CD8-positive, alpha-beta memory T cell (primary cell): ENCODE measurements at places on chromosomes 4 and X.
A peak's percentile ranks its signal among the peaks of the same experiment; 100 is the strongest.

- no peak for DNase-seq
- H3K36me3 ChIP-seq, result no peaks in the 10 kb centered on the region
- no peaks in the 10 kb centered on the region for H3K27me3 ChIP-seq
- peaks cover 39% of the 10 kb centered on the region for H3K4me1 ChIP-seq
- no peak overlapping the region for H3K27ac ChIP-seq
- H3K4me3 ChIP-seq, result no peak overlapping the region
These were observed 54.0 kb downstream of the MAML3 start for GRCh38 chr4:140099983-140100382.

- H3K36me3 ChIP-seq, result no peaks in the 10 kb centered on the region
- no peaks in the 10 kb centered on the region for H3K4me1 ChIP-seq
- H3K4me3 ChIP-seq, result no peak overlapping the region
- DNase-seq, result no peak
- no peak overlapping the region for H3K27ac ChIP-seq
- no peaks in the 10 kb centered on the region for H3K27me3 ChIP-seq
These were observed 59.5 kb downstream of the PGRMC2 start for GRCh38 chr4:128227991-128228571.

DNA sequence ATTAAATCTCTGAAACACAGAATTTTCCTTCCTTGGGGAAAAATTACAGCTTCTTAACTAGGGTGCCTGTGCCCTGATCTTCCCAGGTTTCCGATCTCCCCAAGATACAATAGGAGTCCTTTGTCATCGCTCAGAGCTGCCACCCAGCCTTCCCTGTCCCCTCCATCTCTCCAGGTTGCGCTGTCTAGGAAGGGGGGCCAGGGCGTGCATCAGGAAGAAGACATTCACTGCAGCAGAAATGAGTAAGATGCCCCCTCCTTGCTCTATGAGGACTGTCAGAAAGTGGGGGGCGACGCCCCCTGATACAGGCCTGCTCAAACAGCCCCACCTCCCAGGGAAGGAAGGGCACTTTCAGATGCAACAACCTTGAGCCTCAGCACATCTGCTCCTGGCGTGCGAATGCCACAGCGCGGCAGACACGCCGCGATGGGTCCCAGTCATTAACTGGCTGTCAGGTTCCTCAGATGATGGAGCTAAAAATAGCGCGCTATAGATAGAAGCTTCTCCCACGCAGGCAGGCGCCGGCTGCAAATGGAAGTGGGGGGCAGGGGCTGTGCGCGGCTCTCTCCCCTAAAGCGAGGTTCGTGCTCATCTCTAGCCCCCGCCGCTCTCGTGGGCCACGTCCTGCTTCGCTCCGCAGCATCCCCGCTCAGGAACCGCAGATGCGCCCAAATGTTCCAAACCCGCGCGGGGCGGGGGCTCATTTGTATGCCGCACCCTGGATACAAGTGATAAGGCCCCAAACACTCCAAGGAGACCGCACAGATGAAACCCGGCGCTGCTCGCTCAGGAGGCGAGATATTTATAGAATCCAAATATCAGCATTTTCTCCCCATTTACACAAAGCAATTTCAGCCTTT, 57.6 kb upstream of the LGI2 start:
- no peaks in the 10 kb centered on the region for H3K36me3 ChIP-seq
- H3K27ac ChIP-seq, result no peak overlapping the region
- H3K27me3 ChIP-seq, result no peaks in the 10 kb centered on the region
- no peak for DNase-seq
- no peaks in the 10 kb centered on the region for H3K4me1 ChIP-seq
- no peak overlapping the region for H3K4me3 ChIP-seq

GRCh38 chrX:110321081-110321480, 3.2 kb upstream of the AMMECR1 start:
- no peaks in the 10 kb centered on the region for H3K36me3 ChIP-seq
- H3K27ac ChIP-seq, result no peak overlapping the region
- no peak for DNase-seq
- H3K4me3 ChIP-seq, result no peak overlapping the region

DNA sequence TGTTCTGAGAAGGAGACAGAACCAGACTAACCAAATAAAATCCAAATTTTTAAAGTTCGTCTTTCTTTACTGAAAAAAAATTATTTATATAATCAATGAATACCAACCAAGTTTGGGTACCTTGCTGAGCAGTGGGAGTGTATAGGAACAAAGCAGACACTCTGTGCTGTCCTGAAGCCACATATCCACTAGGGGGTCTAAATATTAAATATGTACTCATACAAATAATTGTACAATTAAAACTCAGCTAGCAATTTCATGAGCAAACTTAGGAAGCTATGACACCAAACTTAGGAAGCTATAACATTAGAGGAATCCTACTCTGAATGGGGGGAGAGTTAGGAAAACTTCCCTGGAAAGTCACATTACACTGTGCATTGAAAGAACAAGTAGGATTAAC, 582.0 kb upstream of the EPHA5 start:
- H3K36me3 ChIP-seq, result no peaks in the 10 kb centered on the region
- no peak overlapping the region for H3K4me3 ChIP-seq
- no peaks in the 10 kb centered on the region for H3K27me3 ChIP-seq
- H3K27ac ChIP-seq, result no peak overlapping the region

DNA sequence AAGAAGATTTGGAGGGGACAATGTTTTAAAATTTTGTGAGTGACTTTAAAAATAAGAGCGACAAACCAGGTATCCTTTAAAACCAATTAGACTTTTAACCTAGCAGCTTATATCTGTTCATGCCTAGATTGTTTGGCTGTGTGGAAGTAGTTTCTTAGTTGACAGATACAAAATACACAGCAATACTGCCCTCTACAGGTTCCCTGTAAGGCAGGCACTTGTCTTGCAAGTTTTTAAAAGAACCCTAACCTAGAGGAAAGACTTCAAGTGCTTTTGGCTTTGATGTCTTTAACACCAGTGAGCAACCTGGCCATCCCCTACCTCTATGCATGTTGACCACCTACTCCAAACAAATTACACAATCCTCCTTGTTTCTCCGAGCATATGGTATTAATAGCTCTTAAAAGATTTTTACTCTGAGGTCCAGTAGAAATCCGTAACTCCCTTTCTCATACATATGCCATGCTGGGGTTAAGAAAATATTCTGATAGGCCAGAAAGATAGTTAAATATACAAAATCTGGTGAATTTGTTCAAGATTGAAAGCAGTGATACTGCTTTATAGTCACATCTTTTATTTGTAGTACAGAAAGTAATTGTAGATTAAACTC, 273.0 kb downstream of the ARHGAP24 start:
- no peak overlapping the region for H3K4me3 ChIP-seq
- no peaks in the 10 kb centered on the region for H3K36me3 ChIP-seq
- no peak for DNase-seq
- no peaks in the 10 kb centered on the region for H3K27me3 ChIP-seq
- no peak overlapping the region for H3K27ac ChIP-seq

DNA sequence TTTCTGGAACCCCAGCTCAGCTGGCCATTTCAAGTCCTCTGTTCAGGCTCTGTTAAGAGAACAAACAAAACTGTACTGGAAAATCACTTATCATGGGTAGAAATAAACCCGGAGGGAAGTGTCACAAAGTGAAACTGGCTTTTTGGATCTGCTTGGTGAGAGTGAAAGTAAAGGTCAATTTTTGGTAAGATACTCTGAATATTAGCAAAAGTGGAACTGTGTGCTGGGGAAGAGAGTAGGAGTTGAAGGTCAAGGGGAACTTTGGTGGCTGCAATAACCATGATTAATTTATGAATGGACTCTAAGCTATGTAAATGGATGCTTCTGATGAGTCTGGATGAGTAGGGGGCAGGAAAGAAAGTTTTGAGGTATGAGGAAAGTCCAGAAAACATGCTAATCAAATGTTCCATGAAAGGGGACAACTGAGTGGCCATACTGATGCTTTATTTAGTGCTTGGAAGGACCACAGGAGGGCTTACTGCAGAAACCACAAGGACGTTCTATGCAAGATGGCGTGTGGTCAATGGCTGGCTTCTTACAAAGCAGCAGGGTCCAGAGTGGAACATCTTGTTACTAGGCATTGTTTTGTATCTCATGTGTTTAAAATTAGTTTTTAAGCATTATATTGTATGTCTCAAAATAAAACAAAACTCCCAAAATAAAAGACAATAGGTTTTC, 36.8 kb upstream of the TNIP3 start:
- H3K27ac ChIP-seq, result no peak overlapping the region
- no peaks in the 10 kb centered on the region for H3K36me3 ChIP-seq
- peaks cover 25% of the 10 kb centered on the region for H3K4me1 ChIP-seq
- H3K4me3 ChIP-seq, result peak overlapping the region; percentile 20
- H3K27me3 ChIP-seq, result no peaks in the 10 kb centered on the region

- H3K4me1 ChIP-seq, result no peaks in the 10 kb centered on the region
- no peaks in the 10 kb centered on the region for H3K27me3 ChIP-seq
- DNase-seq, result no peak
- H3K4me3 ChIP-seq, result no peak overlapping the region
- no peak overlapping the region for H3K27ac ChIP-seq
These were observed 13.5 kb upstream of the GYPA start for GRCh38 chr4:144154044-144154443.

GRCh38 chr4:25457053-25457715, 80.1 kb downstream of the ANAPC4 start:
- no peaks in the 10 kb centered on the region for H3K4me1 ChIP-seq
- no peak overlapping the region for H3K4me3 ChIP-seq
- H3K27ac ChIP-seq, result no peak overlapping the region
- no peaks in the 10 kb centered on the region for H3K27me3 ChIP-seq
- no peak for DNase-seq

- no peak for DNase-seq
- H3K27me3 ChIP-seq, result no peaks in the 10 kb centered on the region
- H3K4me1 ChIP-seq, result no peaks in the 10 kb centered on the region
- H3K4me3 ChIP-seq, result no peak overlapping the region
These were observed 219.8 kb downstream of the MAML3 start for GRCh38 chr4:139934057-139934707.

DNA sequence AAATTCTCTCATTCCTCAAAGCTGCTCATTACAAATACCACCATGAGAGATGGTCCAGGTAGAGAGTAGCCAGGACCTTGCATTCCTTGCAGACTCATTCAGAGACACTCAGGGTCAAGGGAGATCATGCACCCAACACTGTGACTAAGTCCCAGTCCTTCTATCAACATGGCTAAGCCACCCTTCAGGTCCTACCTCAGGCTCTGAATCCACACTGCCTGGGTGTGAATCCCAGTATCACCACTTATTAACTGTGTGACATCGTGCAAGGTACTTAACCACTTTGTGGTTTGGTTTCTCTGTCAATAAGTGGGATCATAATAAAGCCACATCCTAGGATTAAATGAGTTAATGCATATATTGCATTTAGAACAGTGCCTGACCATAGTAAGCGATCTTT, 124.1 kb upstream of the NEIL3 start:
- H3K27ac ChIP-seq, result no peak overlapping the region
- no peak for DNase-seq
- H3K4me3 ChIP-seq, result no peak overlapping the region
- H3K36me3 ChIP-seq, result no peaks in the 10 kb centered on the region
- no peaks in the 10 kb centered on the region for H3K4me1 ChIP-seq
- H3K27me3 ChIP-seq, result no peaks in the 10 kb centered on the region

DNA sequence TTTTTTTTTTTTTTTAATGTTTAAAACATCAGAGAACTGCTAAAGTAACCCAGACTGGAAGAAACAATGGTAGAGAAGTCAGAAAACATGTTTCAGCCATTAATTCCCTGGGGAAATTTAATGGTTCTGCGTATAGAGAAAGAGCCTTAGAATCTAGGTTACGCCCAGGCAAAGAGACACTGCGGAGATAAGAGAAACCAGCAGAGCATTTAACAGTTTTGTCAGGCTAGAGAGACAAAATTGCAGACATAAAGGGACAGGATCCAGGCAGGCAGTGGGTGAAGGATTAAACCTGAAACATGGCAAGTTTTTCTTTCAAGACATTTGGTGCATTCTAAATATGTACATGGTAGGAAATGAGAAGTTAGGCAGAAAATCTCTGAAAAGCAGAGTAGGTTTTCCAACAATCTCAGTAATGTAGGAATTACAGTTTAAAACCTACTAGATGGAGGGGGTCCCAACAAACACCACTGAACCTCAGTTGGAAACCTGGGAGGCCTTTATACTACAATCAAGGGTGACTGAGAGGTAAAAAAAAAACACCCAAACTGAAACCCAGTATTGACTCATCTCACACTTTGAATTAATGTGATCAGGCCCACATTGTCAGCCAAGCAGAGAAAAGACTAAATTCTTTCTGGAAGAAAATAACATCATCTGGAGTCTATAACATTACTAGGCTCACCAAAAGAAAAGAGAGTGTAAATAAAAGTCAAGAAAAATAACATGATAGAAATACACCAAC, 254.2 kb upstream of the NWD2 start:
- no peaks in the 10 kb centered on the region for H3K36me3 ChIP-seq
- DNase-seq, result no peak
- no peak overlapping the region for H3K4me3 ChIP-seq
- no peaks in the 10 kb centered on the region for H3K27me3 ChIP-seq

DNA sequence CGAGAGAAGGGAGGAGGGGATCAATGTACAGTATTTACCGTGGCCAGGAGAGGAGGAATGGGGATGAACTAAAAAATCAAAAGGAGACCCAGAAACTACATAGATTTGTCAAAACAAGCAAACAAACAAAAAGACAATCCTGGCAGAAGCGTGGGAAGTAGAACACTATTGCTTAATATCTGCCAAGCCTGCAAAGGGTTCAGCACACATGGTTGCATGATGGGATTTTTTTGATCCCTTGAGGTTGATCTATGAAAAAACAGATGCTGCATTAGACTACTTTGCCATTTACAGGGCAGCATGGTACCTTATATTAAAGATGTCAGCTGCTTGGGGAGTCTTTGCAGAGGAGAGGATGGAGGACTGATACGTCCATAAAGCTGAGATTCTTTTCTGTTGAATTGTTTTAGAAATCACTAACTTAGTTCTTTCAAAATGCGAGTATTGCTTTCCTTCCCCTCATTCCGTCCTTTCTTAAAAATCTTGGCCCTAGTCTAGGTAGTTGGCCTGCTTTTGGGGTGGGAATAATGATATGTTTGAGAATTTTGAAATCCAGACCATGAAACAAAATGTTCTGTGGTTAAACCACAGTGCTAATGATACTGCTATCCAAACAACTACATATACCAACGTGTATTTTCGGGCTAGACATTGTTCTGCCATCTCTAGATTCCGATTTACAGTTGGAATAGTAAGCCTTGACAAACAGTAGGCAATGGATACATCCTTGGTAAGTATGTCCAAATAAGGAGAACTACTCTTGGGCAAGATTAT, 39.6 kb upstream of the TMEM150C start:
- no peak for DNase-seq
- no peaks in the 10 kb centered on the region for H3K36me3 ChIP-seq
- H3K4me3 ChIP-seq, result no peak overlapping the region
- no peak overlapping the region for H3K27ac ChIP-seq
- H3K27me3 ChIP-seq, result no peaks in the 10 kb centered on the region

GRCh38 chrX:125765347-125765746, 400.7 kb downstream of the DCAF12L2 start:
- no peak for DNase-seq
- H3K4me3 ChIP-seq, result no peak overlapping the region
- H3K4me1 ChIP-seq, result no peaks in the 10 kb centered on the region
- no peak overlapping the region for H3K27ac ChIP-seq
- H3K36me3 ChIP-seq, result no peaks in the 10 kb centered on the region
- H3K27me3 ChIP-seq, result no peaks in the 10 kb centered on the region
